ENCODE measurements at places on chromosomes 6 and 20.

DNA sequence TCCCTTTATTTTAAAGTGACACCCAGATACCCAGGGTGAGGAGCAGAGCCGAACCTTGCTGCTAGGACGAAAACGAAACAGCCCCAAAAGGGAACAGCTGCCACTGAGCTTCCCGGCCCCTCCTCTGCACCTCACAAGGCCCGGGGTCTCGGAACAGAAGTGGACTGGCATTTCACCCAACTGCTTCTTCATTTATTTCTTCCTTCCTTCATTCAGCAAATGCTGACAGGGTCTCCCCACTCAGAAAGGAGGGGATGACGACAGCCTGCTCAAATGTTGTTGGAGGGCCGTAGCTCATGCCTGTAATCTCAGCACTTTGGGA is 220.3 kb downstream of the PREX1 start:
- no peak for DNase-seq

GRCh38 chr6:30685157-30686008 is 1.1 kb downstream of the PPP1R18 start:
- DNase-seq: peak; percentile 44

DNA sequence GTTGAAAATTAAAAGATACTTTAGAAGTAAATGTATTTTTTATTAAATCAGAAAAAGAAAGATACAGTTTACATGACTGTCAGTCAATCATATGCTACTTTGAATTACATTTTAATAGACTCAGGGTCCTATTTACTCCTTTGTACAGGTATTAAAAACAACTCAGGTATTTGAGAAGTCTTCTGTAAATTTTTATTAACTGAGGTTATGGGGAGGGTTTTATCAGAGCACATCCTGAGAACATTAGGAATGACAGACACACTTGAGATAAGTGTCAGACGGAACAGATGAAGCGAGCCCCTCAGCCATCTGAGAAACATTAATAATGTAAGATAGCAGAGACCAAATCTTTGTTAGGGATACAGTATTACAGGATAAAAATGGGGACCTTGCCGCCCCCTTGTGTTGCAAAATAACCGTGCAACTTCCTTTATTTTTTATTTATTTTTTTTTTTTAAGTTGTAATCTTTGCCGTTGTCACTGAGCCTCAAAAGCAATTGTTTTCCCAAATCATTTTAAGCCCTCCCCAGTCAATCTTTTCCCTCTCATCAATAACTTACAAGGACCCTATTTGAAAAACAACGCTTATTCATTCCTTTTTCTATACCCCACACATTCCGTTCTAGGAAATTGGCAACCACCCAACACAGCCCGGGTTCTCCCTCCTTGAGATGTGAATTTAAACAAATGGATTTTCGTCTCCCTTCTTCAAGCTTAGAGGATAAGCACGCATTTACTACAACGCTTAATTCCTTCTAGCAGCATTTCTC is 126.7 kb downstream of the BCAS1 start:
- DNase-seq: no peak

DNA sequence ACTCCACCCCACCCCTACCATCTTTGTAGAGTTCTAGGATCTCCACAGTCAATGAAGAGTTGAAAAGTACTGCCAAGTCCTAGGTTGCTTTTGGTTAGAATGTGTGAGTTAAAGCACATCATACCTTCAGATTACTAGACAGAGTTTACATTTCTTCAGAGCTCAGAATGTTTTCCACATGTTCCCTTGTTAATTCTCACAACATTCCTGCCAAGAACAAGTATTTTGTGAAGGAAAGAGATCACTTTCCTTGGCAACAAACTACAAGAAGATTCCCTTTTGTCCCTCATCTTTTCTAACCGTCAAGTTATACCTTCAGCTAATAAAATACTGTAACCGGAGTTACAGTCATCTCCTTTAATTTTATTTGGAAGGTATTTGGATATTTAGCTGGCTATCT is 266.8 kb downstream of the ZFAND3 start:
- no peak for DNase-seq

DNA sequence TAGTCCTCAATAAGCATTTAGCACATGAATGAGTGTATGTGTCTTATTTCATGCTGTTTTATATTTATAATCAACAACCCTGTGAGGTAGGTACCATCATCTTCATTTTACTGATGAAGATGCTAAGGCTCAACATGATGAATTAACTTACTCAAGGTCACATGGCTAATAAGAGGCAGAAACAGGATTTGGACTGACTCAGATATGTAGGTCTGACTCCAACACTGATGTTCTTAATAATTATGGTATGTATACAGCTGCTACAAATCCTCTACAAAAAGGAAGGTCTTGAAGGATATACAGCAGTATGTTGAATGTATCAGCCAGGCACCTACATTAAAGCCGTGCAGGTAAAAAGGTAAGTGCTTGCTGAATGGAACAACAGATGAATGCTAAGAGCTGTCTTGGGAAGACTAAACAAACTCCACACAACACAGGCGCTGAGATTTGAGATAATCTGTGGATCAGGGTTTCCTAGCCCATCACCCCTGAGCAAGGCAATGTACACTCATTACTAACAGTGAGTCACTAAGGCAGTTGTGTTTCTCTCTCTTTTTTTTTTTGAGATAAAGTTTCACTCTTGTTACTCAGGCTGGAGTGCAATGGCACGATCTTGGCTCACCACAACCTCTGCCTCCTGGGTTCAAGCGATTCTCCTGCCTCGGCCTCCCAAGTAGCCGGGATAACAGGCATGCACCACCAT is 31.9 kb downstream of the TTI1 start:
- no peak for DNase-seq

DNA sequence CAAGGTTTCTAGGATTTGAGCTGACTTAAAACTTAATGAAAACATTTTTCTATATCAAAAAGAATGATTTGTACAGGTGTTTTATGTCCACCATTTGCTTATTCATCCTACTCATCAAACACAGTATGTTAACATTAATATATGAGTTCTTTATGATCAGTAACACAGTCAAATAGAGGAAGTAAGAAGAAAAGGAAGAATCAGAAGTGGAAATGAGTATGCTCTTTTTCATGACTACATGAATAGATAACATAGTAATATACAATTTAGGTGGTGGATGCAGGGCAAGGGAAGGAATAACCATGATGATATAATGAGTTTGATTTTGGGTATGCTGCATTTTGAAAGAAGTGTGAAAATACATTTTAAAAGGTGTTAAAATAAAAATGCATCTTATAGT is 16.5 kb downstream of the KPNA5 start:
- peak; percentile 50 for DNase-seq

DNA sequence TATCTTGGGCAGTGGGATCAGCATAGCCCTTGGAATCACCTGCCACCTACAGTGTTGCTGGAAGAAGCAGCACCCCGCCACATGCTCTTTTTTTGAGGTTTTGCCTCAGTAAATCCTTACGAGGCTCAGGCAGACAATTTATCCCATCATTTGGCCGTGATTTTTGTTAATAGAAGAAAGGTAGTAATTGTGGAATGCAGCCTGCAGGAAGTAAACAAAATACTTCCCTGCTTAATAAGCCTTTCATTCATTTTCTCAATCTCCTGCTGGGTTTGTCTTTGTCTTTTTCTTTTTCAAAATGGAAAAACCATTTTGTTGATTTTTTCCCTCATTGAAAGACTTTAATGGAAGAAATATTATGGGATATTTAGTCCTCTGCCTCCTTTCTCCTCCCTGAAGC is 93.7 kb upstream of the CD83 start:
- no peak for DNase-seq

- DNase-seq: peak; percentile 22
These were observed 497.8 kb upstream of the ARID1B start for GRCh38 chr6:156279261-156279969.

DNA sequence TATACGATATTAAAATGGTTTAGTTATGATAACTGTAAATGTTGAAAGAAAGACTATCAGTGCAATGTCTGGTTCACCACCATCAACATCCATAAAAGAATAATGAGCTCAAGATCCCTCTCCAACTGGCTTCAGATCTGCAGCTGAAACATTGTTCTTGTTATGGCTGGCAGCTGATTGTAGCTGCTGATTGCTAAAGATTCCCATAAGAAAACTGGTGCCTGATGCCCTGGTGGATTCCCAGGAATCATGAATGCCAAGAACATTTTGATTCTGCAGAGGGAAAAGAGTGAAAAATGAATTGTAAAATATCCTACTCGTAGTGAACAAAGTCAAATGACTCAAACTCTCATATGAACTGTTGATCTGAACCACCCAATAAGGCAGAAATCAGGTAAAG is 1160.2 kb downstream of the EPHA7 start:
- no peak for DNase-seq

DNA sequence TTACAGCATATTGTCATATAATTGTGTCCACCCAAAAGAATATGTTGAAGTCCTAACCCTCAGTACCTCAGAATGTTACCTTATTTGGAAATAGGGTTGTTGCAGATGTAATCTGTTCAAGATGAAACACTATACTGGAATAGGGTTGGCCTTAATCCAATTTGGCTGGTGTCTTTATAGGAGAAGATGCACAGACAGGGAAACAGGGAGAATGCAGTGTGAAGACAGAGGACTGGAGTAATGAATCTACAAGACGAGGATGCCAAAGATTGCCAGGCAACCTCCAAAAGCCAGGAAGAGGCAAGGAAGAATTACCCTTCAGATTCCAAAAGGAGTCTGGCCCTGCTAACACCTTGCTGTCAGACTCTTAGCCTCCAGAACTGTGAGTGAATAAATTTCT is 482.9 kb downstream of the PTPRT start:
- no peak for DNase-seq

DNA sequence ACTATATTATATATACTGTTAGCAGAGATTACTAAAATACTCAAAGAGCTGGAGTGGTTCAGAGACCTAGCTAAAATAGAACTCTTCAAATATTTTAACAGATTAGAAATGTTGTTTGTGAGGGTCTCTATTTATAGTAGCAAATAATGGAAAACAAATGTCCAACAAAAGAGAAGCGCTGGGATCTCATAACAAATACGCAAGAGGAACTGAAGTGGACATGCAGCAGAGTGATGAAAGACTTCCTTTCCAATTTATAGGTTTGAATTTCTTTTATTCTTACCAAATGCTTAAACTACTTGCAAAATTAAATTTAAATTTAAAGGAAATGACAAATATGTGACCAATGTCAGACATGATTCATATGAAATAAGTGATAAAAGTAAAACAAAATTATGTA is 49.9 kb downstream of the PIGU start:
- DNase-seq: peak; percentile 69

DNA sequence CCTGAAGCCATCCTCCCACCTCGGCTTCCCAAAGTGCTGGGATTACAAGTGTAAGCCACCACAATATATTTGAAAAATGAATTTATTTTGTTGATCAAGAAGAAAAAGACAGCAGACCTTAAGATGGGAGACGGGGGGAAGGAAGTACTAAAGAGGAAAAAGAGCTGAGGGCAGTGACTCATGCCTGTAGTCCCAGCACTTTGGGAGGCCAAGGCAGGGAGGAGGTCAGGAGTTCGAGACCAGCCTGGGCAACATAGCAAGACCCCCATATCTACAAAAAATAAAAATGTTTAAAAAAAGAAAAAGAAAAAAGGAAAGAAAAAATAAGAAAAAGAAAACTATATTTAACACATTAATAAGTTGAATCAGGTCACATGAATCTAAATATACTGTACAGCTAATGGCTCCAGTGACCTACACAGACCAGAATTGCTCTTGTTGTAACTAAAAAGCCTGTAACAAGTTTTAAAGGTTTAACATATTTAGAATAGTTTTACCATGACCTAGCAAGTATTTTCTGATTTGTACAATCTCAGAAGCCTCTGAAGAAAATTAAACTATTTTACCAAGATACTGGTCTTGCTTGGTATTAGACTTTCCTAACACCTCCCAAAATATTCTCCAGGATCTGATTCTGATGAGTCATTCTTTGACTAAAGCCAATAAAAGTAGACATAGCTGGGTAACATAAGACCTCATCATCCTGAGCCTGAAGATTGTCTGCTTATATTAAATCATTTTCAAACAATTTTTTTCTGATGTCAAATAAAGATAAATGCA is 4.3 kb upstream of the AKIRIN2 start:
- no peak for DNase-seq

- DNase-seq: peak; percentile 78
These were observed 1.2 kb downstream of the DUSP22 start for GRCh38 chr6:293193-294174.

- DNase-seq: no peak
These were observed 30.4 kb downstream of the KCNQ5 start for GRCh38 chr6:72651967-72652956.

GRCh38 chr6:155315516-155315871 is 1.2 kb upstream of the TFB1M start:
- peak; percentile 63 for DNase-seq

DNA sequence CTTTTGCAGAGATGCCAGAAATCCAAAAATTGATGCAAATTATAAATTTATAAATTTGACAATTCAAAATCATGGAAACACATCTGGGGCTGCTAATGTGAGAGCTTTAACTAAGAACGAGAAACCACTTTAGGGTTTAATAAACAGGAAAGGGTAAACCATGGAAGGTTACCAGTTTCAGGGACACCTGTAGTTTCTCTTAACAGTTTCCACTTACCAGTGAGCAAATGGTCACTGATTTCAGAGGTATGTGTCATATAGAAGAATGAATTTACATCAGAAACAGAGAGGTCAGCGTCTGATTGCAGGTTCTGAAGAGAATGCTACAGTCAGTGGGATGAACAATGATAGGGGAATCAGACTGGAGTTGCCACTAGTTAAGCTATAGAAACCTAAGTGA is 24.8 kb upstream of the PCSK2 start:
- no peak for DNase-seq

DNA sequence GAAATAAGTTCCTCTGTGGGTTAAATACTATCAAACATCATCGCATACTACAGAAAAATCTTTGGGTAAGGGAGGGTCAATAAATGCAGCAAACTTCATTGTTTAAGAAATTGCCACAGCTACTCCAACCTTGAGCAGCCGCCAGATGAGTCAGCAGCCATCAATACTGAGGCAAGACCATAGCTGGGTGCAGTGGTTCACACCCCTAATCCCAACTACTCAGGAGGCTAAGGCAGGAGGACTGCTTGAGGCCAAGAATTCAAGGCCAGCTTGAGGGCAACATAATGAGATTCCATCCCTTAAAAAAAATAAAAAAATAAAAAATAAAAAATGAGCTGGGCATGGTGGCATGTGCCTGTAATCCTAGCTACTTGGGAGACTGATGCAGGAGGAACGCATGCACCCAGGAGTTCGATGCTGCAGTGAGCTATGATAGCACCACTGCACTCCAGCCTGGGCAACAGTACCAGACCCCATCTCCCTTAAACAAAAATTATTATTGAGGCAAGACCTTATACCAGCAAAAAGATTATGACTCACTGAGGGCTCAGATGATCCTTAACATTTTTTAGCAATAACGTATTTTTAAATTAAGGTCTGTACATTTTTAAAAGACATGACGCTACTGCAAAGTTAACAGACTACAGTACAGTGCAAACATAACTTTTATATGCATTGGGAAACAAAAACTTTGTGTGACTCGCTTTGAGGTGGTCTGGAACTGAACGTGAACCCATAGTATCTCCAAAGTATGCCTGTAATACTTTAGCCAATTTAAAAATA is 8.8 kb downstream of the SRPK1 start:
- no peak for DNase-seq

- no peak for DNase-seq
These were observed 101.1 kb downstream of the SLC24A3 start for GRCh38 chr20:19313342-19314069.

Data from inflammatory macrophage treated with lipopolysaccharide for 4 hours (primary cell).